Brain pericyte (primary cell): ENCODE measurements at places on chromosomes 12 and 14.

DNA sequence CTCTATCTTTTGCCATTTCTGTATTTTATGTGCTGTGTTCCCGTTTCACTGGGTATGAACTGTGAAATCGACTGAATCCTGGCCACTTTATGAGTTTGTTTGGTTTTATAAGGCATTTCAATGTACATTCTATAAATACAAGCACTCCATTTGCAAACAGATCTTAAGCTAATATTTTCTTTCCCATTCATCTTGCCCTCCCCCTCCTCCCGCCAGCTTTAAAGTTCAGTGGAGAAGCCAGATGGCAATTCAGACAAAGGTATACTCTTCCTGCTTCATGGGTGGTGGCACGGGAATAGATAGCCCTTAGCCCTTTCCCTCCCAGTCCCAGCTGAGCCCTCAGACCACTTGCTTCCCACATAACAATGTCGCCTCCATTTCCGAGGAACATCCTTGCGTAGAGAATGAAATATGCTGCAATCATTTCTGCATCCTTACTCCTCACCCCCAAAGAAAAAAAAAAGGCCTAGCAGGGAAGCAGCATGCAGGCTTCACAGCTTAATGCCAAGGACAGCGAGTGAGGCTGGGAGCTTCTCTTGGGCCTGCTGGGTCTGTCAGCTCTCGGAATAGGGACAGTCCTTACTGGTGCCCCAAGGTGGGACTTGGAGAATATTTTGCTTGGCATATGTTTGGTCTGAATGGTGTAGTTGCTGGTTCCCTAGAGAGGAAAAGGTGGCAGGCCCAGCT, 52.8 kb upstream of the SRSF5 start:
- no peak for DNase-seq

- no peak for DNase-seq
Observed at GRCh38 chr12:110763583-110763982, 20.9 kb upstream of the PPP1CC start.

DNA sequence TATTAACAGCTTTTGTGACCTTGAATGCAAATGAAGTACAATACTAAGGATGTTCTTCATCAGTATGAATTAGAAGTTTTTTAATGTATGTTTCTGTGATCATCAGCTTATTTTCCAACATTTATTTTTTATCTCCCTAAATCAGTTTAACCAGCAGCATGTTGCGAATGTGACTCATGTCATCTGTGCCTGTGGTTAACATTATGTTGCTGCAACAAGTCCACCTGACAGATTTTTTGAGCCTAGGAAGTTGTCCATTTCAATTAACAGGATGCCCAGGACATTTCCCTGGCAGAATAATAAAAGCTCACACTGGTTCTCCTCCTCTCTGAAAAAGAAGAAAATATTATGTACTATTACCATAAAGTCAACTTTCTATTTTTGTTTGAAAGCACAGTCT, 155.5 kb downstream of the SYT1 start:
- no peak for DNase-seq

DNA sequence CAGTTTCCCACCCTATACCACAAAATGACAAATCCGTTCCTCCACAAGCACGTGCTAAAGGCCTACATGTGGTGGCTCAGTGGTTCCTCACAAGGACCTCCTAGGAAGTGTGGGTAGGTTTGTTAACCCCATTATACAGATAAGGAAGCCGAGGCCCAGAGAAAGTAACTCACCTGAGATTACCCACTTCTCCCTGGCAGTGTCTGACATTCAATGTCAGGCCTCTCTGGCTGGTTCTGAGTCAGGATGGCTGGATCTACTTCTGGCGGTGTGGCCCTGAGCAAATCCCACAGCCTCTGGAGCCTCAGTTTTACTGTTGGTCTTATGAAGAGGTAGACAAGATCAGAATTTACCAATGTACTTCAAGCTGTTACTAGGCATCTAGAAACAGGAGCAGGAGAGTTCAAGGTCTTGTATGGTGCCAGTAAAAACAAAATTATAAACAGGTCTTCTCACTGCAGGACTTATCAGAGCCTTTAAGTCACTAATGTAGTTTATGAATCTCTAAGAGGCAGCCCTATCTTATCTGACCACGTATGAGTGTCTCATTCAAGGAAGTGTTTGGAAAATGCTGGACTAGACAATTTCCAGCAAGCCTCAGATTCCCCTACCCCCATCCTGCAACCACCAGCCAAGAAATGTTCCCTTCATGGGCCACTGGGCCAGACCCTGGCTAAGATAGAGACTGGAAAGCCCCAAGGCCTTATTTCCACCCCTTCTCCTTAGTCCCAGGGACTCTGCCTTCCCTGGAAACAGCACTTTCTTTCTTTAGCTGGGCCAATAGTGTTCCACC, 4.2 kb downstream of the HSPB8 start:
- no peak for DNase-seq

DNA sequence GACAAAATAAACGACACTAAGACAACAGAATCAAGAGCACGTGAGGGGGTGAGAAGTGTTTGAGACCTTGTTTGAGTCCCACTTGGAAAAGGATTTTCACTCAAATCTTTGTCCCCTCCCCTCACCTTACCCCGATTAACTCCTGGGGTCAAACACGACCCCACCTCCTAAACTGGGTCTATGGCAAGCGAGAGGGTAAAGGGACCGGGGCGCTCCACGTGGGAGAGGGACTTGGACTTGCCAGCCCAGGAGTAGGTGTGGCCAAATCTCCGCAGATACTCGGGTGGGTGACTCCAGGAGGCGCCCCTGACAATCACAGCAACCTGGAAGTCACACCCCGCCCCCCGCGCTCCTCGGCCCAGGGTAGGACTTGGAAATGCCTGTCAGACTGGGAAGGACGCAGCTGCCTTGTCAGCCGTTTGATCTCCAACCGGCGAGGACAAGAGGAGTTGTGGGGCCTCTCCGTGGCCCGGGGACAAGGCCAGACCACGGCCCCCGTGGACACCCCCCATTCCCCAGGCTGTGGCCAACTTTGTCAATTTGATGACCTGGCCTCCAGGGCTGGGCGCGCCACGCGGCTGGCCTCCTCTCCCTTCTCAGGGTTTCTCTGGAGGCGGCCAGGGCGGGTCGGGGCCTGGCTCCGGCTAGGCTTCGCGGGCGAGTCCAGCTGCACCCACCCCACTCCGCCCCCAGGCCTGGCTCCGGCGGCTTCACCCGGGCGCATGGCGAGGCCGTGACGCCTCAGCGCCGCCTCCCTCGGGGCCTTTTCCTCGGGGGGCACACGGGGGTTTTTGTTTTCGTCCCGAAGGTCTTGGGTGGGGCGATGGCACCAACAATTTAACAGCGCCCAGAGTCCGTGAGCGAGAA, 1.1 kb upstream of the BCL11B start:
- DNase-seq: no peak

GRCh38 chr12:69966839-69967238, 141.8 kb downstream of the MYRFL start:
- no peak for DNase-seq
